Gastrocnemius medialis (tissue), 4 donors: ENCODE measurements at places on chromosomes 2 and 18. TPM values are rescaled to one million over a fixed set of nuclear protein-coding genes. Genes with fewer than 3 reads are reported as not detected.

DNA sequence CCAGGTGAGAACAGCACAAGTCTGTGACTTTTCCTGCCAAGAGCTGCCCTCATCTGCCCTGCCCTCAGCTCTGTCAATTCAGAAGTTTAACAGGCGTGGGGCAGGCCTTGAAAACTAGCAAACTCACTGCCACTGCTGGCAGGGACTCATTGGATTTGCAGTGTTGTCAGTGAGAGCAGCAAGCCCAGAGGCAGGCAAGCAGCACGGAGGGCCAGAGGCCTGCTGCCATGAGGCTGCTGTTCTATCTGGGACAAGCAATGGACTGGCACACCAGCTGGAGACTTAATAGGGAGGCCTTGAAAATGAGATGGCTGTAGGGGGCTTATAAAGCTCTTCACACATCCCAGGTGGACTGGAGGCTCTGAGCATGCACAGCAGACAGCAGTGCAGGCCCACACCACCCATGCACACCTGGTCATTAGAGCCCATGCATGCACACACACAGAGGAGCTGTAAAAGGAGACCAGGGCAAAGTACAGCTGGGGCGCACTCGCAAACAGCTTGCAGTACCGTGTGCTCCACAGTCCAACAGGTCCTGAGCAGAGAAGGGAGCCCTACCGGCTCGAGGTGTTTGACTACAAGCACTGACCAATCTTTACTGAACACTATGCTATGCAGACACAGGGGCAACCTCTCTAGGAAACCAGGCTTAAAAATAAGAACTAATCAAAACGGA lies 28.7 kb downstream of the MGAT4A start:
- no peaks in the 10 kb centered on the region for H3K36me3 ChIP-seq
- no peak overlapping the region for H3K4me3 ChIP-seq
- H3K27me3 ChIP-seq: no peaks in the 10 kb centered on the region
- peaks cover 31% of the 10 kb centered on the region for H3K4me1 ChIP-seq
- DNase-seq: peak; percentile 66

DNA sequence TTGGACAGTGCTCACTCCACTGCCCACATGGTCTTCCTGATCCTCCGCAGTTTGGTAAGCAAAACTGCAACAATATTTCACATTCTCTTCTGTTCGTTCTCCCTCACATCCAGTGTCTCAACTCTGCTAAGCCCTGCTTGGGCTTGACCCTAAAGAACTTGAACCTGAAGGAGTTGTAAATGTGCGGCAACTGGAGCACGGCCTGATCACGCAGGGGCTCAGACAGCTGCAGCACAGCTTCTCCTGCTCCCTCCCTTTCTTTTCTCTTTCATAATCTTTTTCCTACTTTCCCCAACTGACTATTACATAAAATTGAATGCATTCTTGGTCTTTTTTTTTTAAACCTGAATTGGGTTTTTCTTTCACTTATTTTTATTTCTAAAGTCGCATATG lies 10.2 kb downstream of the CYRIA start:
- no peaks in the 10 kb centered on the region for H3K36me3 ChIP-seq
- peak; percentile 37 for DNase-seq
- peaks cover 92% of the 10 kb centered on the region for H3K4me1 ChIP-seq

Gene TNS1
- total RNA-seq: 503 TPM

DNA sequence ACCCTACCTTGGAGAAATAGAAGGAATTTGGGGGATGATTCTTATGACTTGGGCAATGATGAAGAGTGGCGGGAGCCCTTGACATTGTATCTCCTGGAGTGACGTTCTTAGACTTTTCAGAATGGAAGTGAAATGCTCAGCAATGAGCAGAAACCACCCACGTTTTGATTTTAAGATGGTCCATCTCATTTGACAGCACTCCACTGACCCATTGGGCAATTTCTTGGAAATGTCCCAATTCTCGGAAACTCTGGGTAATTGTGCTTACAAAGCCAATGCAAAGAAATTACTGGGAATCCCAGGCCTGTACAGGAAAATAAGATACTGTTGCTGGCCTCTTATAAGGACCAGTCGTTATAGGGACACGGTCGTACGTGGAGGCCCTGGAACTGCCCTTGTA lies 170.0 kb upstream of the COPS8 start:
- peaks cover 2% of the 10 kb centered on the region for H3K27me3 ChIP-seq
- DNase-seq: no peak
- no peaks in the 10 kb centered on the region for H3K36me3 ChIP-seq
- H3K27ac ChIP-seq: no peak overlapping the region
- H3K4me1 ChIP-seq: no peaks in the 10 kb centered on the region
